A375 (cell line): ENCODE measurements at places on chromosomes 2 and 18. TPM values are rescaled to one million over a fixed set of nuclear protein-coding genes. Genes with fewer than 3 reads are reported as not detected.

The DES gene
- not detected in 2 replicates for total RNA-seq

The TRAPPC8 gene
- total RNA-seq: 9.5 and 14.9 TPM in 2 replicates

The FER1L5 gene
- total RNA-seq: not detected in 2 replicates

The LRATD1 gene
- total RNA-seq: 0.08 and 0.13 TPM in 2 replicates

The MARS2 gene
- total RNA-seq: 6.6 and 7.1 TPM in 2 replicates

The CNTNAP5 gene
- total RNA-seq: 0.11 TPM in 1 of 2 replicates, not detected in the other
